ENCODE measurements at places on chromosomes 11 and 22. TPM values are rescaled to one million over a fixed set of nuclear protein-coding genes. Genes with fewer than 3 reads are reported as not detected.

TMEM86A gene
- total RNA-seq, result 1.6 TPM

CCDC116 gene
- total RNA-seq, result 0.07 TPM

RFPL2 gene
- total RNA-seq, result not detected

USH1C gene
- total RNA-seq, result not detected

SGSM1 gene
- not detected for total RNA-seq

MMP1 gene
- 3,905 TPM for total RNA-seq

CCDC15 gene
- total RNA-seq, result 4.4 TPM

SMC1B gene
- not detected for total RNA-seq

KRTAP5-11 gene
- not detected for total RNA-seq

TMA7B gene
- not detected for total RNA-seq

GLYATL2 gene
- not detected for total RNA-seq

SPON1 gene
- total RNA-seq, result 0.13 TPM

OR5P2 gene
- not detected for total RNA-seq

OR10A2 gene
- not detected for total RNA-seq

MRPL48 gene
- total RNA-seq, result 33.8 TPM

CCDC87 gene
- total RNA-seq, result not detected

STX3 gene
- 41.2 TPM for total RNA-seq

KRTAP5-10 gene
- total RNA-seq, result not detected

APOC3 gene
- total RNA-seq, result not detected

FAM181B gene
- total RNA-seq, result not detected

RIMBP3C gene
- 0.05 TPM for total RNA-seq

TNNI2 gene
- total RNA-seq, result not detected

CCDC89 gene
- 0.10 TPM for total RNA-seq

TALDO1 gene
- total RNA-seq, result 228 TPM

SYCE3 gene
- not detected for total RNA-seq

RPS6KA4 gene
- 67.4 TPM for total RNA-seq

LRP4 gene
- total RNA-seq, result 0.05 TPM

DNHD1 gene
- total RNA-seq, result 0.47 TPM

CABP7 gene
- not detected for total RNA-seq

PTPN5 gene
- not detected for total RNA-seq

ARFIP2 gene
- total RNA-seq, result 33.8 TPM

IGF2 gene
- total RNA-seq, result 0.40 TPM

OR4D5 gene
- total RNA-seq, result not detected

SEC14L6 gene
- not detected for total RNA-seq

DRD4 gene
- total RNA-seq, result not detected

BCL2L13 gene
- 47.3 TPM for total RNA-seq

ALX4 gene
- total RNA-seq, result not detected

CECR2 gene
- total RNA-seq, result 0.05 TPM

YPEL1 gene
- total RNA-seq, result 2.4 TPM
